ENCODE measurements at places on chromosomes 16 and 17.

DNA sequence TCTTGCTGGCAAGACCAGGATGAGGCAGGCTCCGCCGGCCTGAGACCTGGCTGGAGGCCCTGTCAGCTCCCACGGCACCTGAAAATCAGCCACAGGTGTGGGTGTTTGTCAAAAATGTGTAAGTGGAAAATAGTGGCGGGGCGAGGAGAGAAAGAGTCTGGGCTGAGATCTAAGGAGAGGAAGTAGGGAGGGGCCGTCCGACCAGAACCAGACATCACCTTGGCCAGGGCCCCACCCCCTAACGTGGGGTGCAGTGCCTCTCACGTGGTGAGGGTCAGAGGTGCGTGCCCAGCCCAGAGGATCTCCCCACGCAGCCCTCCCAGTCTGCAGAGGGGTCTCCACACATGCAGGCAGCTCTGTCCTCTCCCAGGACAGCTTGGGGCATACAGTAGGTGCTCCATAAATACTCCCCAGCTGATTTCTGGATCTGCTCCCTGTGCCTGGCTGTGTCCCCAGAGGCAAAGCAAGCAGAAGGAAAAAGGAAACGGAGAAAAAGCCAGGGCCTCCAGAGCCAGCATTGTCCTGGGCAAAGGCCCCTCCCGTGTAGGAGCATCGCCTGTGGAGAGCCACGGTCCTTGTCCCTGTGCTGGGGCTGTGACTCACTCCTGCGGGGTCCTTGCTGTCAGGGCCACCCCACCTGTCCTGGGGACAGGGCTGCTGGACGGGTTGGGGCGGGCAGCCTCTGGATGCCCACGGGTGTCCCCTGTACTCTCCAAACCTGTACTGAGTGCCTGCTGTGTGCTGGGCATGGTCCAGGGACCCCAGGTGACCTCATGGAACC, 16.7 kb downstream of the ZFPM1 start:
- peak; percentile 15 for DNase-seq

DNA sequence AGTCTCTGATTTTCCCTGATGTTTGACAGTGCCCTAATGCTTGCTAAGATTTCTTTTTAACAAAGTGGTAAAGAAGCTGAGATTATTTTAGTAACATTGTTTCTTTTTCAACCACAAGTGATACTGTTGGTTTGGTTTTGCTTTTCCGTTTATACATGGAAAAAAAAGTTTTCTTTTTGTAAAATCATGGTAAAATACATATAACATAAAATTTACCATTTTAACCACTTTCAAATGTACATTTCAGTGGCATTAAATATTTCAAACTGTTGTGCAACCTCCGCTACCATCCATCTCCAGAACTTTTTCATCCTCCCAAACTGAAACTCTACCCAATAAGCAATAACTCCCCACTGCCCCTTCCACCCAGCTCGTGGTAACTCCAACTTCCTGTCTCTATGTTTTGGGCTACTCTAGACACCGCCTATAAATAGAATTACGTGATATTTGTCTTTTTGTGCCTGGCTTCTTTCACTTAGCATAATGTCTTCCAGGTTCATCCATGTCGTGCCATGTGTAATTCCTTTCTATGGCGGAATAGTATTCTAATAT, 4.6 kb downstream of the CIITA start:
- DNase-seq: no peak

DNA sequence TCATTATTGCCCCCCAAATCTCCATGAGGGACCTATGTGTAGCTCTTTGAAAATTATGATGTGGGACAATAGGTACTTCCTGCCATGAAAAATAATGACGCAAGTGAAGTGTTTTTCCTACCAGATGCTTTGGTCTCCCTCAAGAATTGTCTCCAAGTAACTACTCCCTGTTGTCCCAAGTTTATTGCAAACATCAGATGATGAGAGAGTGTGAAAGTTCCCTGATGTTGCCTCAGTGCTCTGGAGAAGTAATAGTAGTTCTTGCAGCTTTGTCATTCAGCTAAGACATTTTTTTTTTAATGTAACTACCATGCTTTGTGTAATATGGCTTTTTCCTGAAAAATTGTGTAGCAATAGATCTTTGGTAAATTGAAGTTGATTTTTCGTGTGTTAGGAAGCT, 20.1 kb downstream of the LPCAT2 start:
- no peak for DNase-seq

DNA sequence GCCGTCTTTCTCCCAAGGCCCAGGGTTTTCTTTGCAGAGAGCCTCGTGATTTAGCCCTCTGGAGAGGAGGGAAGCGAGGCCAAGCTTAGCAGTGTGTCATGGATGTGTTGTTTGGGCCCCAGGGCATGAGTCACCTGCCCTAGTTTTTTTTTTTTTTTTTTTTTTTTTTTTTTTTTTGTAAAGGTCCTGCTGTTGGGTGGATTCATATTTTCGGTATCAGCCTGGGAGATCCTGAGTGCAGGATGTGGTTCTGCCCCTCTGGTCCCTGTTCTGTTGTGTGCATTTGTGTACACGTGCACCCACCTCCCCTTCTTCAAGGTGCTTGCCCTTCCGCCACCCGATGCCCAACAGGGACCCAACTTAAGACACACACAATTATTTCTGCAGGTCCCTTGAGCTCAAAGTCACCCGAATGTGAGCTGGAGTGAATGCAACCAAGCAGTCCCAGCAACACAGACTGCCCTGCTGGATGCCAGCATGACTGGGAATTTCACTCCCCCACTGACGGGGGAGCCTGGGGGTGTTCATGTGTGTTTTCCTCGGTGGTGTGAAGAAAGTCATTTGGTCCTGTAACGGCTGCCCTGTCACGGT, 265.8 kb upstream of the TNRC6C start:
- no peak for DNase-seq

DNA sequence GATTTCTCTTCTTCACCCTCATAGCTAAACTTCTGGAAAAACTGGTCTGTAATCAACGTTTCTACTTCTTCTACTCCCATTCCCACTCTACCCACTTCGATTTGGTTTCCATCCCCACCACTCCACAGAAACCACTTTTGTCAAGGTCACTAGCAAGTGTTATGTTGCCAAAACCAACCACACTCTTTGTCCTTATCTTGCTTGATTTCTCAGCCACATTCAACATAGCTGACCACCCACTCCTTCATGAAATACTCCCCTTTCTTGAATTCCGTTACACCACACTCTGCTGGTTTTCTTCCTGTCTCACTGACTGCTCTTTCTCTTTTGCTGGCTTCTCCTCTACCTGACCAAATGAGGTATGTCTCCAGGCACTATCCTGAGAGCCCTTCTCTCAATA, 11.9 kb downstream of the IKZF3 start:
- no peak for DNase-seq

DNA sequence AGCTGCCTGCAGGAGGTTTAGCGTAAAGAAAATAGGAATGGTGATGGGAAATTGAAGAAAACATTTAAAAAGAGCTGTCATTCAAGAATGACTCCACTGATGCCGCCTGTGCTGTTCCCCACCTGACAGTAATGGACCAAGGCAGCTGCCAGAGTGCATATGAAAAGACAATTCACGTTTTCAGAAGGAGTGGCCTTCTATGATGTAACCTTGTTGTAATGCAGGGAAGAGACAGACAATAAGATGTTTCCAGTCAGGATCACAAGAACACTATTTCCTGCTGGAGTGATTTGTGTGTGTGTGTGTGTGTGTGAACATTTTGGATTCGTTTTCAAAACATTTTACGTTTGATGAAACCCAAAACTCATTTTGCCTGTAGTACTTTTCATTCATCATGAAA, 203.7 kb downstream of the LGALS9B start:
- DNase-seq: no peak

GRCh38 chr17:28216528-28216927, 102.5 kb upstream of the TMEM97 start:
- DNase-seq: no peak

DNA sequence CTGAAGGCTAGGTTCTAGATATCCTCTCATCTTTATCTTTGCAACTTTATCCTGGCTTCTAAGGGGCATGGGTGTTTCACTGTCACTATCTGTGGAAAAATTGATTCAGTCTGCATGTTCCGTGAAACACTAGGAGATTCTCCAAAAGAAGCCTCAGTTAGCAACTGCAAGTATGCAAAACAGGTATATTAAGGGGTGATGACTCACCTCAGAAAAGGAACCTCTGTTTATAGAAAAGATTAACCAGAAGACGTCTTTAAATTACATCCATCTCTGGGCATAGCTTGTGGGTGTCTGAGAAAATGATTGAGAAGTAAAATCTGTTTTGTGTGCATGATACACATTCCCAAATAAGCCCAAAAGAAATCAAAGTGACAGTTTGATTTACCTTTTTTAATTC, 353.8 kb upstream of the HSBP1 start:
- DNase-seq: no peak

GRCh38 chr17:21352221-21352980, 23.8 kb upstream of the KCNJ12 start:
- no peak for DNase-seq

GRCh38 chr17:79854080-79855060, 15.1 kb upstream of the CBX4 start:
- no peak for DNase-seq

GRCh38 chr16:15961060-15961511, 11.7 kb downstream of the ABCC1 start:
- DNase-seq: peak; percentile 57

- DNase-seq: no peak
Observed at GRCh38 chr17:47633996-47634395, 15.7 kb upstream of the KPNB1 start.

DNA sequence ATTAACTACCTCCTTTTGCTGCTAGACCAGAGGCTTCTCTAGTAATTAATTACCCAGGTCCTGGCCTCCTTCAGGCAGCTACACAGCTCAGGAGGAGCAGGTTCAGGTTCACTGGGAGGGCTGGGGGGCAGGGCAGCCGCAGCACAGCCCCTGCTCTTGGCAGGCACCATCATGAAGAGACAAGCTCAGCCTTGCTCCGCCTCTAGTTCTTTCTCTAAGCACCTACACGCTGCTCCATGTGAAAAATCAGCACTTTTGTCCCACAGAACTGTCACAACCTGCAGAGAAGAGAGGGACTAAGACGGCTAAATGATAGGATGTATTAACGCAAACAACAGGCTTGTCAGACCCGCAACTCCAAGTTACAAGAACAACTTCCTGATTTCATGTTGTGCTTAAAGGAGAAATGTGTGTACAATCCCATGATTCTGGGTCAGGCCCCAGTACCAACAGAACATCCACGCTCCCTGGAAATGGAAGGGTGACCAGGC, 53.4 kb downstream of the GRB2 start:
- no peak for DNase-seq

- DNase-seq: no peak
Observed at GRCh38 chr17:29619251-29619650, 3.5 kb downstream of the CORO6 start.

- no peak for DNase-seq
Observed at GRCh38 chr17:56313201-56313600, 159.9 kb downstream of the ANKFN1 start.

- no peak for DNase-seq
Observed at GRCh38 chr17:43591779-43592562, 45.8 kb upstream of the ETV4 start.

- DNase-seq: no peak
Observed at GRCh38 chr16:67917852-67918236, 13.8 kb downstream of the CTRL start.

- no peak for DNase-seq
Observed at GRCh38 chr17:8552577-8553320, 77.8 kb downstream of the MYH10 start.

DNA sequence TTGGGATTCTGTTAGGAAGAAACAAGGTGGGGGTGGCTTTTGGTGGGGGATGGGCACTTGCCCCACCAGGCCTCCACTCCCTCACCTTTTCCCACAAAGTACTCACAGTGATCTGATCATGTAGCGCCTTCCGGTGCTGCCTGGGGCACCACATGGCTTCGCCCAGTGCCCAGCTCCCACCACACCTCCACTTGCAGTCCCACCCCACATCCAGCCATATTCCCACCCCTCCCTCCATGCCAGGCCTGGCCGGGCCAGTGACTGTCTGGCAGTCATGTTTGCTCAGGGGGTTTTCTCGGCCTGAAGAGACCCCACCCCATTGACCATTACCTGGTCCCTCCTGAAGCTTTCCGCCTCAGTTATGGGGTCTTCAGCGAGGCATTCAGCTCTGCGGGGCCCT, 201.5 kb downstream of the SPECC1 start:
- DNase-seq: no peak

DNA sequence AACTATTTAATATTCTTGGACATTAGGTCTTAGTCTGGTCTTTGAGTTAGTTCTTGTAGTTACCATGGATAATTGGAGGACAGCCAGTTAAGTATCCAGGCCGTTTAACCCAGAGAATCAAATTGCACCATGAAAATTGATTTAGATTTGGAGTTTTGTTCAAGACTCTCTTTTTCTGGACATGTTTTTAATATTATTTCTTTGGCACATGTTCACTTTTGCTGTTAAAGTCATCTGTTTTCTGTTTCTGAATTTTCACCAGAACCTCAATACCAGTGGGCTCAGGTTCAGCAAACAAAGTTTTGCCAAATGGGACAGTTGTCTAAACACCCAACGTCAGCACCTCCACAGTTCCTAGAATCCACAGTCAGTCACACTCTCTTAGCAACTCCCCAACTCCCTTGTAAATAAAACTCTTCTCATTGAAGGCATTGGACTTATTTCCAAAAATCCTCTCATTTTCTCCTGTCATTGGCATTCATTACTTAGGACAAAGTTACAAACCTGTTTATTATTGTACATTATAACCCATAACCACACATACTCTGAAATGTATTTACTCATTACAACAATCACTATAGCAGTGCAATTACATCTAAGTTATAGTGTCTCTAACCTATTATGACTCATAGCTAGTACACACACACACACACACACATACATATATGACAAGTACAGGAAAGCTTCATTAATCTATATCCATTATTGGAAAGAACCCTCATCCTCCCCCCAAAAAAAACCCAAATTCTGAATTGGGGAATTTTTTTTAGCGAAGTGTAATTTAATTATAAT, 33.5 kb upstream of the DNAH9 start:
- DNase-seq: no peak

GRCh38 chr16:86287664-86288201, 222.6 kb upstream of the FOXF1 start:
- no peak for DNase-seq

- no peak for DNase-seq
Observed at GRCh38 chr17:8072341-8072728, 15.2 kb downstream of the ALOX12B start.

DNA sequence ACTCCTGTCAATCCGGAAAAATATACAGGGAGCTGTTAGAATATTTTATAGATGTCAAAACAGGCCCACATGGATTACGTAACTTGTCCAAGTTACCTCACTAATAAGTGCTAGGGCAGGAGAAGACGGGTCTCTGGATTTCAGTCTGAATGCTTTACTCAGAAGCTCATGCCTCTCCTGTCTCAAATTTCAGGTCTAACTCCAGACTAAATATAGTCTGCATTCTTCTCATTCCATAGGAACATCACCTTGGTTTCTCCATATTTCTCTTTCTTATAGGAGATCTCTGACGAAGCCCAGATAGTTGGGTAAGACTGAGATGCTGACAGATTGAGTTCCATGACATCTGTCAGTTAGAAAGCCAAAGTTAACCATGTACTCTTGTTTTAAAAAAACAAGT, 174.2 kb downstream of the STX8 start:
- no peak for DNase-seq

- DNase-seq: no peak
Observed at GRCh38 chr17:67016039-67016762, 28.2 kb upstream of the CACNG1 start.

GRCh38 chr17:8818654-8819330, 19.6 kb upstream of the MFSD6L start:
- DNase-seq: no peak

All from effector CD8-positive, alpha-beta T cell (primary cell).